ENCODE measurements at places on chromosomes 2 and 18.

GRCh38 chr2:106161341-106161740 lies 32.8 kb downstream of the UXS1 start:
- DNase-seq, result no peak

DNA sequence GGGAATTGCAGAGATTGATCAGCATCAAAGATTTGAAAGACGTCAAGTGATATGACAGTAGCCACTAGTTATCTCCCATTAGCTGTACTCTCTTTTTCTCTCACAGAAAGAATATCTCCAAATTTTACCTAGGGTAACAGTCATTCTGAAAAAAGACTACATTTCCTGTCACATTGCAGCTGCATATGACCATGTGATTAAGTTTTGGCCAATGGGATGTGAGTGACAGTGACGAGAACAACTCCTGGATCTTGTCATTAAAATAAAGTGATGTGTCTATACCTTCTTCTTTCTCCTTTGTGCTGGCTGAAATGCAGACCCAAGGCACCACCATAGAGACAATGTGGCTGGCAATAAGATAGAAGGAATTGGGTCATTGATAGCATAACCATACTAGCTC lies 10.5 kb upstream of the NEUROD1 start:
- DNase-seq, result no peak

DNA sequence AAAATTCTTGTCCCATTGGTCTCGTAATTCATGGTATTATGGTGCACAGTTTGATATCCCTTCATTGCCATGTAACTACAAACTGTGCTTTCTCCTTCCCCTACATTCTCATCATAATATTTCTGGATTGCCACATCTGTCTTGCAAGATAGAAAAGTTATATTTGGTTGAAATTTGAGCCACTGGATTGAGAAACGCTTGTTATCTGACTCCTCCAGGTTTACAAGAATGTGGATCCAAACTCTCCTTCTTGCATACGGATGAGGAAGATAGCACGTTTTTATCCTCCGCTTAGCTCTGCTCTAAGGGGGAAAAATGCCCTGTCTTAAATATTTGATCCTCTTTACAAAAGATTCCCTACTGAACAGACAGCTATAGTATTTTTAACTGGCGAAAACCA lies 438.2 kb downstream of the TSN start:
- DNase-seq, result no peak

- no peak for DNase-seq
Observed at GRCh38 chr2:121101093-121101715, 183.8 kb downstream of the TFCP2L1 start.

DNA sequence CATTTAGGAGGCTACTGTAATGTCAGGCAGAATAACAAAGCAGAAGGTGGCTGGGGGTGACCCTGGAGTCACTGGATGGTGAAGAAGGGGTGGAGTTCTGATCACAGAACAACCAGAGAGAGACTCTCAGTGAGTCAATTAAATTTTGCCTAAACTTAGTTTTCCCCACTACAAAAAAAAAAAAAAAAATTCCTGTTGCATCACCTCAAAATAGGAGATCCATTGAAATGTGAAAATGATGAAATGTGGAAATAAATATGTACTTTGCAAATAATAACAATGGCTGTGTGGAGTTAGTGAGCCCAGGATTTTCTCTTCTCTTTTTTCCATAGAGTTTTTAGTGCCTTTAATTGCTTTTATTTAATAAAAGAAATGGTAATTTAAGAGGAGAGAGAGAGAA lies 165.5 kb downstream of the GFPT1 start:
- DNase-seq, result no peak

- no peak for DNase-seq
Observed at GRCh38 chr2:208783184-208783583, 376.6 kb downstream of the PTH2R start.
